ENCODE measurements at places on chromosomes 12 and 14.

GRCh38 chr12:89493670-89494302, 30.8 kb downstream of the GALNT4 start:
- no peak for DNase-seq

- DNase-seq: no peak
Observed at GRCh38 chr12:115351514-115352077, 667.6 kb upstream of the TBX3 start.

- peak; percentile 54 for DNase-seq
Observed at GRCh38 chr14:105944632-105945610, 418.5 kb downstream of the TMEM121 start.

DNA sequence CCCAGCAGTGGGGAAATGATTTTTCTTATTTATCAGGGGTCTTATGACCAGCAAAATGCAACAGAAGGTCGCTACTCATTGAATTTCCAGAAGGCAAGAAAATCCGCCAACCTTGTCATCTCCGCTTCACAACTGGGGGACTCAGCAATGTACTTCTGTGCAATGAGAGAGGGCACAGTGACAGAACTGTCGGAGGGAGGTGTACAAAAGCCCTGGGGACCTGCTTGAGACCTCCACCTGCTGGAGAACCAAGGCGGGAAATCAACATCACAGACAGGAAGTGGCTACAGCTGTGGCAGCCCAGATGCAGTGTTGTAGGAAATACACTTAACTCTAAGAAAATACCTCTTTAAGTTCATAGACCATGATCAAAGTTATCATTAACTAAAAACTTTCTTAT, 250.9 kb upstream of the OR4E1 start:
- no peak for DNase-seq

GRCh38 chr14:79057333-79057732, 887.2 kb downstream of the NRXN3 start:
- DNase-seq: no peak

DNA sequence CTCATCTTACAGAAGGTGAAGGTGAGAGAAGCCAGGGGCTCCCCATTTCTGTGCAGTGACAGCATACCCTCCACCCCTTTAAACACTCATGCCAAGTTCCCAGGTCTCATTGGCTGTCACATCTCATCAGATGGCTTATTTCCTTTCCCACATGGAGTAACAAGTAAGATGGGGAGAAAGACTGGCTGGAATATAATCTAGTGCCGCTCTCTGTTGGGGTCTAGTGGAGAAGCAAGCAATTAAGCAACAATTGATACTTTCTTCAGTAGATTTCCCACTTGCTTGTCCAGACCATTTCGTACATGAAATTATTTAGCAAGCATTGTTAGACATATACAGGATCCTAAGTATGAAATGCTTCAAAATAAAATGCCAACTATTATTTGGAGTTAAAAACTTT, 92.2 kb downstream of the SLC5A8 start:
- DNase-seq: no peak

DNA sequence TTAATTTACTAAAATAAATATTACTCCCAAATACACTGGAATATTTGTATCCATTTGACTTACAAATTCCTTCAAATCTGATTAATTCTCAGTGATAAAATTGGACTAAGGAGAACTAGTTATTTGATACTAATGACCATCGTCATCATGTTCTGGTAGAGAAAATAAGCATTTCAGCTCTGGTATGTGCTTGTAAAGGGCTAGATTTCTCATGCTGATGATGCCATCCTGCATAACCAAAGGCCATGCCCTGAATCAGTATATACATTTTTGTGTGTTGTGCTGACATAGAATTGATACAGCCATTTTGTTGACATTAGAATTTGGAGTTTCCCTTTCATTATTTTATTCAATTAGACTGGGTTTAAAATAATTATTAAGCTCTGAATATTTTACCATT, 148.9 kb downstream of the PCNX1 start:
- DNase-seq: no peak

- no peak for DNase-seq
Observed at GRCh38 chr12:70383484-70383883, 17.4 kb downstream of the KCNMB4 start.

DNA sequence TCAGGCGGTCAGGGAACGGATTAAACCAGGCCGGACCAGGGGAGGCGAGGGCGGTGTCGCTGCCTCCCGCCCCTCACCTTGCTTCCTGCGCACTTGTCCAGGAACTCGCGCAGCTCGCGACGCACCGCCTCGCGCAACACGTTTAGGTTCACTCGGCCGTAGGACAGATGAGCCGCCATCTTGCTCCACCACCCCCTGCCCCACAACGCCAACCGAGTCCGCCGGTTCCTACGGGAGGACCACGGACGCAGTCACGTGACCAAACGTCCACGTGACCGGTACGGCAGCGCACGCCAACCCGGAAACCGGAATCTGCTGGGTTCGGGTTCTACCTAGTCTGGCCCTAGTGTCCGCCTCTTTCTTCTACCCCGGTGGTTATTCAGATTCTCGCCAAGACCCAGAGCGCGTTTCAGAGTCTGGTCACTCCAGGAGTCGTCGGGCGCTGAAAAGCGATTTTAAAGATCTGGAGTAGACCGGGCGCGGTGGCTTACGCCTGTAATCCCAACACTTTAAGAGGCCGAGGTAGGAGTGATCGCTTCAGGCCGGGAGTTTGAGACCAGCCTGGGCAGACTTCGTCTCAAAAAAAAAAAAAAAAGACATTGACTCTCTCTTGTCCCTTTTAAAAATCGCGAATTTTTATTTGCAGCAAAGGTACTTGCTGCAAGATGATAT, at the start of gene VPS33A:
VPS33A (minus strand) TSS at position 265 of the 672 bp plus-strand sequence; CDS start at position 179, 86 bp downstream.
- DNase-seq: peak; percentile 95

DNA sequence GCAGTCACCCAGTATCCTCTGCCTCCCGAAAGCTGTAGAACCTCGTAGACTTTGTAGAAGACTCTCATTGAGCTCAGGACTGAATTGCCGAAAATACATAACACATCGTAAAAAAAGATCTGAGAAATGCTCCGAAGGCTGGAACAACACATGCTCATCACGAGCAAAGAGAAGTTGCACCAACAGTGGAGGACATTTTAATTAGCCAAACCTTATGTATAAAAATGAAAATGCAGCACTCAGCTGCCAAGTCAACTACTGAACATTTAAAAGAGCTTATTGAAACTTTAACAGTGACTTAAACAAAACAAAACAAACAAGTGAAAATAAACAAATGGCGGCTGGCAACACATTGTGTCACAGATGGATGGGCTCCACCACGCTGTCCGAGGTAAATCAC, 519.9 kb downstream of the TMEM132D start:
- DNase-seq: no peak

DNA sequence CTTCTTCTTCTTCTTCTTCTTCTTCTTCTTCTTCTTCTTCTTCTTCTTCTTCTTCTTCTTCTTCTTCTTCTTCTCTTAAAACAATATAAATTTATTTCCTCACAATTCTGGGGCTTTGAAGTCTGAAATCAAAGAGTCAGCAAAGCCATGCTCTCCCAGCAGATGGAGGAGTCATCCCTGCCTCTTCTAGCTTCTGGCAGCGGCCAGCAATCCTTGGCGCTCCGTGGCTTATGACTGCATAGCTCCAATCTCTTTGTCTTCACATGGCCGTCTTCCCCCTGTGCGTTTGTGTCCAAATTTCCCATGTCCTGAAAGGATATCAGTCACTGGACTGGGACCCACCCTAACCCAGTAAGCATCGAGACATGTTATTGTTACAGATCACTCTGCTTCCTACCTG, 22.9 kb downstream of the KCNA1 start:
- no peak for DNase-seq

- no peak for DNase-seq
Observed at GRCh38 chr12:75099210-75099609, 110.4 kb downstream of the KCNC2 start.

- peak; percentile 76 for DNase-seq
Observed at GRCh38 chr12:47741340-47741703, 16.0 kb upstream of the ENDOU start.

- no peak for DNase-seq
Observed at GRCh38 chr12:133106253-133106652, 23.8 kb downstream of the ZNF891 start.

DNA sequence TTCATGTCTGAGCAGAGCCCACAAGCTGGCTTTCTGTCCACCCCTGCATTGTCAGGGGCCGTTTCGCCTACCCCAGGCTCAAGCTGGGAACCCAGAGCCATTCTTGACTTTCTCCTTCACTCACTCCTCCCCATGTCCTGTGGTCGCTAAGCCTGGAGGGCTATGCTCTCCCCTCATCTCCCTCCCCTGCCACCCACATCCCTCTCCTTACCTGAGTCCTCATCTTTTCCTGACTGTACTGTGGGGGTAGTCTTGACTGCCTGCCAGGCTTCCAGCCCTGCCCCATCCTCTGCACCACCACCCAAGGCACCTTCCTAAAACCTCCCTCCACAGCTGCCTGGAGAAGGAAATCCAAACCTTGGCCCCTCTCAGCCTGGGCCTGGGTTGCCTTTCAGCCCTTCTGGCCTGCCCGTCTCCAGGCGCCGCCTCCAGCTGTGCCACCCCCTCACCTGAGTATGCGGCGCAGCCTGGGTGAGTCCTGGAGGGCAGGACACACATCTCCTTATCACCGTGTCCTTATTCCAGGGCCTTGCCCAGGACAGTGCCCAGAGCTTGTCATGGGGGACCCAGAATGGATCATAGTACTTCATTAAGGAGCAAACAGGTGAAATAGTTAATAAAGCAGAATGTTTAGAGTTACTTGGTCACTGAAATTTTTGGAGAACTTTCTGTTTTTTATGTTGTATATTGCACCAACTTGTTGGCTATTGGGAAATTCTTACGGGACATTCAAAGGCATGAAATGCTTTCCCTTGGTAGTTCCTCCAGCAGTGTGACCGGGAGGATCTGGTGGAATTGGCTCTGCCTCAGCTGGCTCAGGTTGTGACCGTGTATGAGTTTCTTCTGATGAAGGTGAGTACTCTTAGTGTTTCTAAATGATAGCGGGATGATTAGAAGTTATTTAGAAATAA, 14.5 kb downstream of the ZNF839 start:
- no peak for DNase-seq

DNA sequence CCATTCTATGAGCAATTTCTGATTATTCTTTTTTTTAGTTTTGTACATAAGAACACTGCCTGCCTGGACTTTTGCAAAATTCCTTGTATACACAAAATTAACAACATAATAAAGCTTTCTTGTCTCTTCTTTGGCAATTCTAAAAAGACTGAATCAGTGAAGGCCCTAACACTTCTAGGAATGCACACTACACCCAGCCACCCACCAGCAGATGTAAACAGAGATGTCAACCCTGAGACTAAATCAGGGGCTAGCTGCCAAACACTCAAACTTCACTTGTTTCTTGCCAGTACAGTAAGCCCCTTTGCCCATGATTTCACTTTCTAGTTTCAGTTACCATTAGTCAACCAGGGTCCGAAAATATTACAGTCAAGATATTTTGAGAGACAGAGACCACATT, 15.5 kb downstream of the DCAF5 start:
- DNase-seq: no peak

GRCh38 chr12:55641595-55641994, 4.9 kb downstream of the OR10P1 start:
- DNase-seq: no peak

GRCh38 chr14:53621921-53622320, 334.7 kb downstream of the BMP4 start:
- DNase-seq: no peak

DNA sequence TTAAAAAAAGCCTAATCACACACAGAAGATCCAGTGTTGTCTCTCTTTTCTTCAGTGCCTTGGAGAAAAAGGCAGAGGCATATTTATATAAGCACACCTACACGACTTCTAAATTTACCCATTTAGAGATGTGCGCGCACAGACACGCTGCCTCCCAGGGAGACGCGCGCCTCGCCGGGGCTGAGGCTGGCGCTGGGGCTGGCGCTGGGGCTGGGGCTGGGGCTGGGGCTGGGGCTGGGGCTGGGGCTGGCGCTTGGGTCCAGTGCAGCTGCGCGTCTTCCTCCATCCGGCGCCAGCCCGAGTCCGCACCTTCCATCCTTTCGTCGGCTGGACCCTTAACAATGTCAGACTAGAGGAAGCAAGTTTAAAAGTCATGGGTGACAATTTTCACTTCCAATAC, 118.4 kb upstream of the ARID2 start:
- DNase-seq: no peak

DNA sequence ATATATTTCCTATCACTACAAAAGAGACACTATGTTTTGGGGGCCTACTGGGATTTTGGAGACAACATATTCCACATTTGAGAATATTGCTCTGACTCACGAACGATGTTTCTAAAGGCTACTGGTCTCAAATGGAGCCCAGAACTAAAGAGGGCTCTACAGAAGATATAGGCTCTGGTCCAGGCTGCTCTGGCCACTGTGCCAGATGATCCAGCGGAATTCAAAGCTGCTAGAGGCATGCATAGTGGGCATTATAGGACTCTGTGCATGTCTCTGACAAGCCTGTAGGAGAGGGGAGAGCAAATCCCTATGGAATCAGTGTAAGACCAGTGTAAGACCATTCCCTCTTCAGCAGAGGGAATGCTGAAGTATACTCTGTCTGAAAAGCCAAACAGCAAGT, 4.1 kb downstream of the TAS2R30 start:
- DNase-seq: no peak

GRCh38 chr14:61460718-61461611, 139.6 kb downstream of the PRKCH start:
- no peak for DNase-seq

DNA sequence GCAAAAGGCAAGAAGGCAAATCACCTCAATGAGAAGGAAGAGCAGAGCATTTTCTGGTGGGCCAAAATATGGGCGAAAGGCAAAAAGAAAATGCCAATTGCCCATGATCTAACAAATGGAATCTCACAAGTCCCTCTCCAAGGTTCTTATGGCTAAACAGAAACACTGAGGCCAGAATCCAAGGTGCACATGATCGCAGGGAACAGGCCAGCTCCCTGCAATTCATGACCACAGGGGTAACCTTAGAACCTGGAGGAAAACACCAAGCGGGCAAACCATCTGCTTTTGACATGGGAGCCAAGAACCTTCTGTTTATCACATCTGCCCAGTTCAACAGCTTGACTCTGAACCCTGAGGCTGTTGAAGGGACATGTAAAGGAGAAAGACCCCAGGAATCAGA, 60.0 kb downstream of the NT5DC3 start:
- no peak for DNase-seq

DNA sequence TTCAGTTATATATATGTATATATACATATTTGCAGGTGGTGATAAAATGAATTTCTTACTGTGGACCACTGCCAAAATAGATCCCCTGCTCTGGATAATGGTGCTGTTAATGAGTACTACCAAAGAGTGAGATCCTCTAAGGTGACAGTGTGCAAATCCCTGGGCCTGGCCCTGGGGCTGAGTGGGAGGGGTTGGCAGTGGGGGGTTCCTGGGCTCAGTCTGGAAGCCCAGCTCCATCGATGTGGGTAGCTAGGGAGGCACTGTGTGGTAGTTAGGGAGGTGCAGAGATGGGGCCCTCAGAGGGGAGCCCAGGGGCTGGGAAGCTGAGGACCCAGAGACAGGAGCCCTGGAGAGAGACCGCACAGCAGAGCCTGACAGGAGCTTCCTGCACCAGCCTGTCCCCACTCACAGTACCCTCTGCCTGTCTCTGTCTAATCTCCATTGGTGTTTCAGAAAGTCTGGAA, 9.1 kb downstream of the KRT8 start:
- DNase-seq: no peak

- DNase-seq: no peak
Observed at GRCh38 chr12:121424624-121424975, 24.7 kb downstream of the RNF34 start.

- no peak for DNase-seq
Observed at GRCh38 chr12:4002601-4003000, 129.4 kb upstream of the PARP11 start.
